ENCODE measurements at places on chromosomes 4 and X. TPM values are rescaled to one million over a fixed set of nuclear protein-coding genes. Genes with fewer than 3 reads are reported as not detected.

DDX53 gene
- not detected for total RNA-seq

CPLX1 gene
- total RNA-seq = not detected

ZRSR2 gene
- 2.4 TPM for total RNA-seq

NAT8L gene
- 0.36 TPM for total RNA-seq

ESX1 gene
- total RNA-seq = not detected

CDX4 gene
- not detected for total RNA-seq

CT45A3 gene
- total RNA-seq = not detected

CCKAR gene
- total RNA-seq = not detected

TRIML2 gene
- total RNA-seq = not detected

GRIA3 gene
- 0.18 TPM for total RNA-seq

IL3RA gene
- 1.6 TPM for total RNA-seq

CXCL11 gene
- total RNA-seq = not detected

MCUB gene
- total RNA-seq = 19.0 TPM

KIAA1210 gene
- not detected for total RNA-seq

CT45A2 gene
- not detected for total RNA-seq

UGT2B10 gene
- not detected for total RNA-seq

AMOT gene
- total RNA-seq = 1.8 TPM

CLGN gene
- total RNA-seq = not detected

PABPC1L2B gene
- not detected for total RNA-seq

BTK gene
- not detected for total RNA-seq

PF4V1 gene
- 4.9 TPM for total RNA-seq

RNF175 gene
- total RNA-seq = not detected

TMEM164 gene
- 29.8 TPM for total RNA-seq

USP51 gene
- total RNA-seq = 0.36 TPM

CYSLTR1 gene
- total RNA-seq = not detected

MTNR1A gene
- total RNA-seq = not detected

SATL1 gene
- total RNA-seq = not detected

DKK2 gene
- total RNA-seq = not detected

ZDHHC15 gene
- total RNA-seq = under 0.01 TPM

RBMXL3 gene
- not detected for total RNA-seq

COL25A1 gene
- total RNA-seq = not detected

GPR173 gene
- 1.3 TPM for total RNA-seq

ZNF732 gene
- 0.36 TPM for total RNA-seq

MAGEA9B gene
- not detected for total RNA-seq

RLIM gene
- total RNA-seq = 31.3 TPM

All from cardiac atrium fibroblast (primary cell).